ENCODE measurements at places on chromosomes 5 and 9. TPM values are rescaled to one million over a fixed set of nuclear protein-coding genes. Genes with fewer than 3 reads are reported as not detected.

ASPN gene
- 2.3 TPM for total RNA-seq

DDX4 gene
- total RNA-seq = not detected

ANGPTL2 gene
- total RNA-seq = 11.4 TPM

TMEM252 gene
- 0.30 TPM for total RNA-seq

TEK gene
- total RNA-seq = 56.3 TPM

TAF11L5 gene
- not detected for total RNA-seq

Measured in lower lobe of right lung (tissue), 2 donors.